ENCODE measurements at places on chromosomes 4 and X. TPM values are rescaled to one million over a fixed set of nuclear protein-coding genes. Genes with fewer than 3 reads are reported as not detected.

TEX13C gene
- total RNA-seq = not detected

GABRA4 gene
- not detected for total RNA-seq

MGAT4D gene
- total RNA-seq = not detected

MMRN1 gene
- 1.4 TPM for total RNA-seq

CT55 gene
- not detected for total RNA-seq

FHL1 gene
- total RNA-seq = 268 TPM

DACH2 gene
- total RNA-seq = not detected

ATRX gene
- total RNA-seq = 65.3 TPM

FABP2 gene
- not detected for total RNA-seq

SORBS2 gene
- total RNA-seq = 18.1 TPM

MOSPD2 gene
- 13.0 TPM for total RNA-seq

SLC2A9 gene
- total RNA-seq = 3.8 TPM

TMEM31 gene
- not detected for total RNA-seq
